ENCODE measurements at places on chromosomes 4 and X. TPM values are rescaled to one million over a fixed set of nuclear protein-coding genes. Genes with fewer than 3 reads are reported as not detected.
A peak's percentile ranks its signal among the peaks of the same experiment; 100 is the strongest.

GRCh38 chr4:2276581-2277325 lies 14.8 kb upstream of the MXD4 start:
- DNase-seq = no peak

IL13RA1 gene
- total RNA-seq = not detected

DNA sequence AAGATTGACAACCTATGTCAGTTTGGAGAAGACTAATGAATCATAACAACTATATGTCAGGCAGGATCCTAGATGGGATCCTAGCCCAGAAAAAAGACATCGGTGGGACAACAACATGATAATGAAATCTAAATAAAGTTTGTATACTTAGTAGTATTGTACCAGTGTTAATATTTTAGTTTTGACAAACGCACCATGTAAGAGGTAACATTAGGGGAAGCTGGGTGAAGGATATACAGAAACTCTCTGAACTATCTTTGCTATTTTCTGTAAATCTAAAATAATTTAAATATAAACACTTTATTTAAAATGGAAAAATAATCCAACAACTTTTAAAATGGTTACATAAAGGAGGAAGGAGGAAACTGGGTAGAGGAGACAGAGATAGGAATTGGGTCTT lies 105.6 kb upstream of the AP1S2 start:
- DNase-seq = no peak

ZAR1 gene
- total RNA-seq = not detected

- DNase-seq = no peak
These were observed 516 bp downstream of the SGMS2 start for GRCh38 chr4:107825072-107825824.

- DNase-seq = peak; percentile 38
These were observed 42.0 kb downstream of the MAP7D3 start for GRCh38 chrX:136209016-136209738.

DNA sequence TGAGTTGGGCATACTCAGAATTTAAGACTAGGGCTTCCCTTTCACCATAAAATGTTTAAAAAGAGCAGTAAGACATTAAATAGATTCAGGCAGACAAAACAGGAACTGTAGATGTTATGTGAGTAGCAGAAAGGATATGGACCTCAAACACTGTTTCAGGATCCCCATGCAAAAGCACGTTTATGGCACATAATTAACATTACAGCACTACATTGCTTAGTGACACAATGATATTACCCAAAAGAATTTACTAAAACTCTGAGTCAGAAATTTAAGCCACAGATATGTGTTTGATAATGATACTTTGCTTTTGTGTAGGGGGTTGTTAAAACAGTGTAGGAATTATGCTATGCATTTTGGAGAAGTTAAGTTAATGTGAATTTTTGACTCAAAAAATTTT lies 266.3 kb downstream of the PDGFC start:
- DNase-seq = no peak

DNA sequence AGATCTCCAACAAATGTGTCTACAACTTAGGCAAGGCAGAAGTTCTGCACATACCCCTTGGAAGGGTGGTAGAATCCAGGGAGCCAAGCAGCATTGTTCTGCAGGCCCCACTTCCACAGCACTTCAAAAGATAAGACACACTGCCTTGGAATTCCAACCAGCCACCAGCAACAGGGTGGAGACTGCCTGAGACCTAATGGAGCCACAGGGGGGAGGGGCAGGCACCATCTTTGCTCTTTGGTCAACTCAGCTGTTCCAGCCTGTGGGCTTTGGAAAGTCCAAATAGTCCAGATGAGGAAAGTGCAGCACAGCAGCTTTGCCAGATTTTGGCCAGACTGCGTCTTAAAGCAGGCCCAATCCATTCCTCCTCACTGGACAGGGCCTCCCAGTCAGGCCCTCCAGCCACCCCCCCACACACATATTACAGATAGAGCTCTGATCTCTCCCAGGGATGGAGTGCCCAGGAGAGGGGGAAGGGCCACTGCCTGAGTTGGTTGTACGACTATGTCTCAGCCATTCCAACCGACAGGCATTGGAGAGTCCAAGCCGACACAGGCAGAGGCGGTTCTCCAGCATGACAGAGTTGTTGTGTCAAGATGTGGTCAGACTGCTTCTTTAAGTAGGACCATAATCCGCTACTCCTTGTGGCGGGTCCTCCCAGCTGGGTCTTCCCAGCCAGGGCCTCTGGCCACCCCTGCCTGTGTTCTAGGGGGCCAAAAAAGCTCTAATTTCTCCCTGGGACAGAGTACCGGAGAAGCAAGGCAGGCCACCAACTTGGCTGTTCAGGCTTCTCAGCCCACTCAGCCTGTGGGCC lies 42.5 kb upstream of the ANTXR2 start:
- DNase-seq = no peak

DNA sequence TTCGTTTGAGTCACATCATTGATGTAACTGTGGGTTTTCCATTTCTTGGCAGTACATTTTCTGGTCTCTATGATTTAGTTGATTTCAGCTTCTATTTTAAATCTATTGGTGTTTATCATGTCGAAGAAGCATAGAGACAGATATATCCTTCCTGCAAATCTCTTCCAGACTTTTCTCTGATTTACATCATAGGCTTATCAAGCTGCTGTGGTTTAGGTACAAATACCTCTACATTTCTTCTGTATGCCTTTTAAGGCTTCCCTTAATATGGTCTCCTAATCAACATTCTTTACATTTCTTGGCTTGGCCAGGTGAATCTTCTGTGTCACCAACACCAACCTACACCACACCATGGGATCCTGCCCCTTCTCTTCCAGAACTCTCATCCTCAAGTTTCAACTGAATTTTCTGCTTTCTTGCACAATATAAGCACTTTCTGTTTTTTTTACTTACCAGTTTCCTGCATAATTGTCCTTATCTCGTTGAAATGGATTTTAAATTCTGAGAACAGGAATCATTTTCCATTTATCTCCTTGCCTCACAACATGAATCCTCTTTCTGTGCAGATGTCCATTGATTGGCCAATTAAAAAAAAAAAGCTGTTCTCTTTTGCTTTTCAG lies 626.9 kb downstream of the ANKRD50 start:
- DNase-seq = no peak

GRCh38 chrX:39019056-39019455 lies 217.8 kb downstream of the MID1IP1 start:
- no peak for DNase-seq

GAGE12H gene
- not detected for total RNA-seq

LRCH2 gene
- total RNA-seq = not detected

DNA sequence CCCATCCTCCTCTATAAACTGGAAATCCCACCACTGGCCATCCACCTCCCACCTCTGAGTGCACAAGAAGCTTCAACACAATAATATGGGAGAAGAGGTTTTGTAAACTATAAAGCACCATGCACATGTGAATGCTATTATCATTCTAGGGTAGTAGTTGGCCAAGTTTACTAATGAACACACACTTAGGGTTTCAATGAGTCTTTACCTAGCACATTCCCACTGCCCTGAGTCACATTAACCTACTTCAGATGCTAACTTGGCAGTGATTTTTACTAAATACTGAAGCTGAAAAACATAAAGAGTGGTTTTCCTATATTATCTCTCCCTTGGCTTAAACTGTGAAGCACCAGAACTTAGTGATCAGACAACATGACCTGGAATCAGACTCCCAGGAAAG lies 93.9 kb downstream of the SH3KBP1 start:
- DNase-seq = no peak

GRCh38 chrX:47898024-47898423 lies 61.3 kb downstream of the ZNF81 start:
- DNase-seq = no peak

GRCh38 chrX:119273420-119274192 lies 37.5 kb downstream of the PGRMC1 start:
- DNase-seq = peak; percentile 50

- no peak for DNase-seq
These were observed 11.5 kb downstream of the CXCL8 start for GRCh38 chr4:73751830-73752229.

VEGFC gene
- not detected for total RNA-seq

- DNase-seq = no peak
These were observed 2.9 kb upstream of the AGA start for GRCh38 chr4:177444911-177445736.

GRCh38 chr4:116101321-116101720 lies 984.1 kb downstream of the TRAM1L1 start:
- DNase-seq = no peak

RNF150 gene
- total RNA-seq = not detected

HAND2 gene
- total RNA-seq = not detected

- DNase-seq = no peak
These were observed 306.2 kb downstream of the TENM3 start for GRCh38 chr4:182549356-182549755.

C1QTNF7 gene
- not detected for total RNA-seq

- peak; percentile 60 for DNase-seq
These were observed 968 bp upstream of the NELFA start for GRCh38 chr4:2009651-2010233.

NPY2R gene
- not detected for total RNA-seq

DNA sequence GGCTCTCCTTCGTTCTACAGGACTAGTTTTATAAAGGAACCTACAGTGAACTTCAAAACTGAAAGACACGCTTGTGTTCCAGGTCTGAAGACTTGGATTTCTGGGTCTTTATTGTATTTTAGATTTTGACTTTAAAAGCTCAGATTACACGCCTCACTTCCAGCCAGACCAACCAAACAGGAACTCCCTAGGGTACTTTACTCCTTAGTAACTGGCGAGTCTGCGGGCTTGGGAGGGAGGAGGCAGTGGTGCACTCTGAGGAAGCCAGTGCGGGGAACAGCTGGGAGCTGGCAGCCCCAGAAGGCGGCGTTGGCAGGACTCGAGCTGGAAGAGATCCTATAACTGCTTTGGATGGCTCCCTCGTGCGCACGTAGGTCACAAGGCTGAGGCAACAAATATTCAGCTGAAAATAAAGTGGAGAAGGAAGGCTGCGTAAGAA lies 391 bp upstream of the PHKA1 start:
- no peak for DNase-seq

GRCh38 chr4:72112514-72113156 lies 80.8 kb downstream of the NPFFR2 start:
- no peak for DNase-seq

DNA sequence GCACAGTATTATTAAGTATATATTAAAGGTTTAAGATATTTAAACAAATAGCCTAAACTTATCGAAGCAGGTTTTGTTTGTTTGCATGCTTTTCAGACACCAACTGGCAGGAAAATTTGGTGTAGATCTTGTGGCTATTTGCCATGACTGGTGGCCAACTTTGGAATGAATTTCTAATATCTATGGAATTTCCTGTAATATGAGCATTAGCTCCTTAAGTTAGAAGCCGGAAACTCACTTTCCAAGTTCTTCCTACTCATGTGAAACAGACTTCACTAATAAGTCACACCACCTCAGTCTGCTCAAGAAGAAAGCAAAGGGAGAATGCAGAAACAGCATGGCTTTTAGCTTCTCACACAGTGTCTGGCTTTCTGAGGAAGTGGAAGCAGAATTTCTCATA lies 563.9 kb downstream of the GRXCR1 start:
- DNase-seq = no peak

GRCh38 chr4:19888587-19888986 lies 363.1 kb upstream of the SLIT2 start:
- DNase-seq = no peak

BEX5 gene
- 5.2 TPM for total RNA-seq

DNA sequence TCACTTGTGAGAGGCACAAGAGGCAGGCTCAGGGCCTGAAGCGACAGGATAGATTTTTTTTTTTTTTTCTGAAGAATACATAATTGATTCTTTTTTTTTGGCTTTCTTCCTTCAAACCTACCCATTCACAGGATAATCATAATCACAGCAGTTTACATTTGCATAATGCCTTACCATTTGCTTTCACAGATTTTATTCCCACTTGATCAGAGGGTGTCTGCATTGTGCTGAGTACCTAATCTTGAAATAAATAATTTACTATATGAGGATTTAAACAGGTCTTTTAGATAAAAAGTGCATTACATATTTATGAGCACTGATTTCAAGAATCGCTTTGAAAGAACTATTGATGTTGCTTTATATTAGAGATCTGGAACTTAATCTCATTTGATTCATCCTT lies 219.3 kb downstream of the SPRY1 start:
- DNase-seq = no peak

- no peak for DNase-seq
These were observed 147.2 kb downstream of the RPA4 start for GRCh38 chrX:97030947-97031346.

DNA sequence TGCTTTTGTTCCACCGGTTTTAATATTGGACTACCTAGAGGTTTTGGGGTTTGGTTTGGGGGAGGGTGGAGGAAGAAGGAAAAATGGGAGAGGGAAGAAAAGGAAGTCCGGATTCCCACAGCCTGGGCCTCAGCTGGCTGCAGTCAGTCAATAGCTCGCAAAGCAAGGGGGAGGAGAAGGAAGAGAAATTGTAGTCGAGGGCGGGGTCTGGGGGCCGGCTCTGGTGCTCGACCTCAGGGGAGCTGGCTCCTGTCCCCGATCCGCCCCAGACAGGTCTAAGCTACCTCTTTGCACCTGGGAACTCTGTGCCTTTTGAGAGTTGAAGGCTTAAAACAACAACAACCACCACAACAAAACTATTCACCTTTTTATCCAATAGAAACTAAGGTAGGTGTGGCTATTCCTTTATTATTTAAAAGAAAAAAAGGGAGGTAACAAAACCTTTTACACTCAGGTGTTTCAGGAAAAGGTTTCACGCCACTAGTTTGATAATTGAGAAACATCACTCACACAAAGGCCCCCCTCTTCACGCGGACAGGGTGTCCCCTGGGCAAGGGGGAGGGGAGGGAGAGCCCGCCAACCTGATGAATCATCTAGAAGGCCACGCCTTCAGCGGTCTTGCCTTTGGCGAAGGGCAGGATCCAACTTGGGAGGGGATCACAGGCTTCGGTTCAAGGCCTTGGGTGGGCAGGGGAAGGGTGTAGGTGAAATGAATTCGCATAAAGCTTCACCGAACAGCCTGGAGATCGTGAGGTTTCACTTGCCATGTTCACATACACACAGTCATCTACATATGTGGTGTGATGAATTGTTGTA lies 1.6 kb upstream of the LNX1 start:
- no peak for DNase-seq

SH2D1A gene
- total RNA-seq = 61.2 TPM

GRCh38 chr4:77194989-77195388 lies 38.0 kb downstream of the CCNG2 start:
- no peak for DNase-seq

DNA sequence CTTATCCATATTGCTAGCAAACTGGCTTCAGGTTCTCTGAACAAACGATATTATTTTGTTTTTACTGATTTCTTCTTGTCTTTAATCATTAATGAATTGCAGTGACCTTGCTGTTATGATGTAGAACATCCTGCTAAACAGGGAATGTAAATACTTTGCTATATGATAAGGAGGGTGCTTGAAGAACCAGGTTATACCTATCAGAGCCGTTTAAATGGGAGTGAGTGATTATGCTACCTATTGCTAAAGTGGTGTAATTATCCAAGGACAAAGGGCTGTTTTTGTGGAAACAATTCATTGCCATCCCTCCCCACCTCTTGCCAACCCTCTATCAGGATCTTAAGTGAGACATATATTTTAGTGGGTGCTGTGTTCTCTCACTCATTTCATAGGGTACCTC lies 788.9 kb downstream of the RPA4 start:
- no peak for DNase-seq

GRCh38 chr4:176259330-176260090 lies 9.5 kb downstream of the ASB5 start:
- no peak for DNase-seq

Data from activated CD4-positive, alpha-beta memory T cell treated with anti-CD3 and anti-CD28 coated beads, Interleukin-2, amount 10 ng/mL, durations not matched to agents 7 days and 5 days (primary cell).